Stimulated activated CD8-positive, alpha-beta memory T cell treated with anti-CD3 and anti-CD28 coated beads, Interleukin-15, amount 100 ng/mL, for 4 hours (primary cell): ENCODE measurements at places on chromosomes 2 and 18.

DNA sequence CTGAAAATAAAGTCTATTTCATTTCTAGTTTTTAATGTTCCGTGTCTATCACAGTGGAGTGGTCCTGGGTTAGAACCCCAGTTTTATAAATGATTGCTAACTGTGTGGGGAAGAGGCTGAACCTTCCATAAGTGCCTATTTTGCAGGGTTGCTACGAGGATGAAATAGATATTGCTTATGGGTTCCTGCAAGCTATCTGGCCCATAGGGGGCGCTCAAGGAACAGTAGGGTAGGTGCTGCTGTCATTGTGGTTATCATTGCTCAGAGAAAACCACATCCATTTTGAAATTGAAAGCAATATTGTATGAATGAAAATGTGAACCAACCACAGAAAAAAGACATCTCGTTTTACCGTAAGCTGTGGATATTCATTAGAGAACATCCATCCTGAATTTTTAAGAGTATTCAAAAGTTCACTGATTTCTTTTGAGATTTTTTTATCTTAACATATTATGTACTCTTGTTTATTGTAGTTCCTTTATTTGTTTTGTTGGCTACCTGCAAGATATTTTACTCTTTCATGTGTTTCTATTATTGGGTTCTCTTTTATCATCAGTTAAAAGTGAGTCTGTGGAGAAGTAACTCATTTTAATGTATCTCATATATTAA is 261.6 kb downstream of the NAPG start:
- peak; percentile 64 for DNase-seq

GRCh38 chr2:97011977-97012569 is 25.7 kb upstream of the FAM178B start:
- DNase-seq = no peak

GRCh38 chr2:42903821-42904575 is 111.6 kb upstream of the HAAO start:
- DNase-seq = no peak

DNA sequence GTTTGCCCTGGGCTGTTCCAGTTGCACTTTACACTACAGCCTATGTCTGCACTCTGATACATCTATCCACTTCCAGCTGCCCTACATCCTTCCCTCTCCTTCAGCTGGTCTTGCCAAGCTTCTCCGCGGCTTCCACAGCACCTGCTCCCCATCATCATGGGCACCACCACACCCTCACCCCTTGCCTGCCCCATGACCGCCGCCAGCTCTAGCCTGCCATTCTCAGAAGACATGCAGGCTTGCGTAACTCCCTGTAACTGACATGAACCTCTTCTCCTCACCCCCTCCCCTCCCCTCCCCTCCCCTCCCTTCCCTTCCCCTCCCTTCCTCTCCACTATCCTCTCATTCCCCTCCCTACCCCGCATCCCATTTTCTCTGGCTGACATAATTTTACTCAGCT is 46.0 kb downstream of the PAX8 start:
- DNase-seq = no peak

GRCh38 chr2:54543733-54544396 is 87.7 kb downstream of the SPTBN1 start:
- no peak for DNase-seq

- no peak for DNase-seq
These were observed 59.7 kb downstream of the MAP4K3 start for GRCh38 chr2:39377226-39377939.
